ENCODE measurements at places on chromosomes 16 and 17.
A peak's percentile ranks its signal among the peaks of the same experiment; 100 is the strongest.

- DNase-seq = peak; percentile 81
Measured at GRCh38 chr17:8118769-8119580, 661 bp upstream of the ALOXE3 start.

- no peak for DNase-seq
Measured at GRCh38 chr17:41619036-41619926, 5.1 kb downstream of the KRT17 start.

- no peak for DNase-seq
Measured at GRCh38 chr17:3026856-3027751, 36.3 kb downstream of the OR1D5 start.

DNA sequence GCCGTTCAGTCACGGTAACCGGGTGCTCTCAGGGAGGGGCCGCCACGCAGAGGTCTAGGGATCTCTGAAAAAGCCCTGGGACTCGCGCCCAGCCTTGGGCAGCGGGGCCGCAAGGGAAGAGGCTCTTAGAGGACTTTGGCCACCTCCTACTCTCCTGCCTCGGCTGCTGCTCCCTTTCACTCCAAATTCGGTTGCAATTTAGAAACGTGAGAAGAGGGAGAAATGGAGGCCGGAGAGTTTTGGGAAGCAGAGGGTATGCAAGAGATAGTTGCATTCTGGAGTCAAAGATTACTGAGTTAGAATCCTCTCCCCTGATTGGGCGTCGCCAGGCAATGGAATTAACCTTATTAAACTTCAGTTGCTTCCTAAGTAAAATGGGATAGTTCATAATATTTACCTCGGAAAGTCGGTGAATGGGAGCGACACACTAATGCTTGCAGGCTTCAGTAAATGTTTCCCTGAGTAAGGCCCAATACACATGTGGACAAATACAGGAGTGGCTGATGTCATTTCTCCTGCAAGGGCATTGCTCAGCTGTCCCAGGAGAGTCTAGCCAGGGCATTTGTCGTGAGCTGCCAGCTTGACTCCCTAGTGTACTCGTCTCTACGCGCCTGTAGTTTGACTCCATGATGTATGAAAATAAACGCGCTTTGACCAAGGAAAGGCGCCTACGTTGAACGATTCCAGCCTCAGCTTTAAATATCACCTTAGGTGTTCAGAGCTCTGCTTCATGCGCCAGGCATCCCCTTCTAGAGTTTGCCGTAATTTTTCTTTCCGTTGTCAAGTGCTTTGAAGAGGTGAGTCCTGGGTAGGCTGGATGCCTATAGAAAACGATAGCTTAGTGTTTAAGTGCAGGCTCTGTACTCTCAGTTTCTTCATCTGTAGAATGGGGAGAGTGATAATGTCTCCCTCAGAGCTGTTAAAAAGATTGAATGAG, 667 bp downstream of the OGFOD1 start:
- no peak for DNase-seq

DNA sequence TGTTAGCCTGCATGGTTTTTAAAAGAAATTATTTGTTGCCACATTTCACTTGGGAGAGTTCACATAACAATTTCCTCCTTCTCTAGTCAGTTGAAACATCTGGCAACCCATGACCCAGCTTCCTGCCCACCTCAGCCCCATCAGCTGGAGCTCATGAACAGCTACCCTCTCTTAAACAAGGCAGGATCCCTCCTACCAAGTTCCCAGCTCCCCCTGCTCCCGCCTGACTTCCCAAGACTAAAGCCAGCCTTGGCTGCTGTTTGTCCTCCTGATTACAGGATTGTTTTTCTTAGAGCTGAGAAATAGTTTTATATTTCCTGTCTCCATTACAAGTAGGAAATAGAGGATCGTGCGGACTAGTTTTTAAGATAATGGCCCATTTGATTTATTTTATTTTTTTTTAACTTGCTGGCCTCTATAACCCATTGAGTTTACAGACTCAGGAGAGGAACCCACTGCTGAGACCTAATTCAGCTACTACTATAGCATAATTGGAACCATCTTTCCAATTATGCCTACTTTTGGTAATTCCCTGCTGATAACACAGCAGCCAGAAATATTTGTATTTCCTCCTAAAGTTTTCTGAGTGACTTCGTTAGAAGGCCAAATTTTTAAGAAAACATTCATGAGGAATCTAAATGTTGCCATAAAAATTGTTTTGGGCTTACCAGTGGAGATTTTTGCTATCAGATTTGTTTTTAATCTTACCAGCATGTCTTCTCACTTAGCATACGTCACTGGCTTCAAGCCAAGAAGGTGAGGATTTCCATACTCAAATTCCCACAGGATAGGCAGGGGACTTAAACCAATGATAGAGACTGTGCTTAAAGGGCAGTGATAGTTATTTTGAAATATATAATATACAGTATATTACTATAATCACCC, 90.0 kb downstream of the ELAC2 start:
- no peak for DNase-seq

DNA sequence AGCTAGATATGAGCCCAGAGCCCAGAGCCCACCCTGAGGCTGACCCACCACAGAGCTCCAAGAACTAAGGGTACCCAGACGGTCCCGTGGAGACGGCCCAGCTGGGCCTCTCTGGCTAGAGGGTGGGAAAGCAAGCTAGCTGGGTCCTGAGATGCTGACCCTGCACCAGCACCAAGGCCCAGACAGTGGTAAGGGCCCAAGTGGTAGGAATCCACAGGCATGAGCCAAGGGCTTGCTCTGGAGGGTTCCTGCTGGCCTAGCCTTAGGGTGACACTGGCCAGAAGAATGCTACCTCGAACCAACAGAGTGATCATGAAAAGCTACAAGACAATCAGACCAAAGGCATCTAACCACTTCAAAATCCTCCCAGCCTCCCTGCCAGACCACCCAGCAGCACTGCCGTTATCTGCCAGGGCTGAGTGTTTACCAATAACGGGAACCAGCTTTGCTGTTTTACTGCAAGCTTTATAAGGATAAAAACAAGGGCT, 13.2 kb downstream of the HIC1 start:
- no peak for DNase-seq

DNA sequence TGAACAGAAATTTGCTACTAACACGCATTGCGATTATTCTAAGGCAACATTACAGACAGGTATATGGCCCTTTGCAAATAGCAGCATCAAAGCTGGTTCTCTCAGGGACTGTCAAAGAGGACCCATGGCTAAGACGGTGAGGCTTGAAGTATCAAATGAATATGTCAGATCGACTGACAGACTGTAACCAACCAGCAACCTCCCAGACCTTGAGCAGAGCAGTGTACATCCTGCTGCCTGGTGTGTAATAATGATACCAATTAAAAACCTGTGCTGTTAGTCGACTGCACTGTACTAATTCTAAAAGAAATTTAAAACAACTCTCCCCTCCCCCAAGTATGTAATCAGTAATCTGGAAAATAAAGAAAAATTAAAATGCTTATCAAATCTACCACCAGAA, 35.9 kb upstream of the GHDC start:
- DNase-seq = no peak

- DNase-seq = no peak
Measured at GRCh38 chr17:5473906-5474305, 5.1 kb upstream of the DHX33 start.

- DNase-seq = no peak
Measured at GRCh38 chr16:55494994-55495421, 13.9 kb upstream of the LPCAT2 start.

DNA sequence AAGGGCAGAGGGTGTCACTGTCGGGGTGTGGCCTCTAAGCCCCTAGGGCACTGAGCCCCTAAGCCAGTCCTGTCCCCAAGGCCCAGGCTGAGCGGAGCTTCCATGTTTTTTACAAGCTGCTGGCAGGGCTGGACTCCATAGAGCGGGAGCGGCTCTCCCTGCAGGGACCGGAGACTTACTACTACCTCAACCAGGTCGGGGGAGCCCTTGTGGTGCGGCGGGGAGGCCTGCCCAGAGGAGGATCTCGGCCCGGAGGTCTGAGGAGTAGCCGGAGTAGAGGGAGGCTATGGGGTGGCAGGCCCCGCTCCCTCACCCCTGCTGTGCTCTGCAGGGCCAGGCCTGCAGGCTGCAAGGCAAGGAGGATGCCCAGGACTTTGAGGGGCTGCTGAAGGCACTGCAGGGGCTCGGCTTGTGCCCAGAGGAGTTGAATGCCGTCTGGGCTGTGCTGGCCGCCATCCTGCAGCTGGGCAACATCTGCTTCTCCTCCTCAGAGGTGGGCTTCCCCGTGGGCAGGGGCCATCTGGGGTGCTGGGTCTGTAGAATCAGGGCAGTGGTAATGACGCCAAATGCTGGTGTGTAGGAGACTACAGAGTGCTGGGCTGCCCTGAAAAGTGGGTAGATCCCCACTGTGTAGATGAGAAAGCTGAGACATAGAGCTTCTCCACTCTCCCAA, 4.9 kb downstream of the MYO15B start:
- no peak for DNase-seq

DNA sequence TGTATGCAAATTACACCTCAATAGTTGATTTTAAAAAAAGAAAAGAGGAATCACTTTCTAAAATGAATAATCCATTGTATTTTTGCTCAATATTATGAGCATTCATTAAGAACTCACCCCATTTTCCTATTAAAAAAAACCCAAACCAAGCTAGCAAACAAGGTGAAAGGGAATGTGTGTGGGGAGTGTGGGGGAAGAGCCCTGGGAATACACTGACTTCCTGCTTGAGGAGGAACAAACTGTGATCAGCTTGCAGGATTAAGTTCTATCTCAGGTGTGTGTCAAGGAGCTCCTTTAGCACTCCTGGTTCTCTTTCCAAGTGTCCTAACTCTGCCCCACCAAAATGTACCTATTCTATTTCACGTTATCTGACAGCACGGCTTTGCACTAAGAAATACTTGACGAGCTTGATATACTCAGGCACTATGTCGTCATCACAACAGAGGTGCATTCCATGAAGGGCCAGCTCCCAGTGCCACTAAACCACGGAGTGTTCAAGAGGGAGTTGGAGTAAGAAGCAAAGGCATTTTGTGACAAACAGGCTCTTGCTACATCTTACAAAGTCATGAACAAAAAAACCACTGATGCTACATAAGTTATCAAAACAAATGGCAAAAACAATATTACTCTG, 73.2 kb downstream of the MYH10 start:
- no peak for DNase-seq

GRCh38 chr17:68603656-68604055, 2.5 kb upstream of the FAM20A start:
- no peak for DNase-seq

- no peak for DNase-seq
Measured at GRCh38 chr17:1977583-1978395, 47.3 kb downstream of the RTN4RL1 start.

DNA sequence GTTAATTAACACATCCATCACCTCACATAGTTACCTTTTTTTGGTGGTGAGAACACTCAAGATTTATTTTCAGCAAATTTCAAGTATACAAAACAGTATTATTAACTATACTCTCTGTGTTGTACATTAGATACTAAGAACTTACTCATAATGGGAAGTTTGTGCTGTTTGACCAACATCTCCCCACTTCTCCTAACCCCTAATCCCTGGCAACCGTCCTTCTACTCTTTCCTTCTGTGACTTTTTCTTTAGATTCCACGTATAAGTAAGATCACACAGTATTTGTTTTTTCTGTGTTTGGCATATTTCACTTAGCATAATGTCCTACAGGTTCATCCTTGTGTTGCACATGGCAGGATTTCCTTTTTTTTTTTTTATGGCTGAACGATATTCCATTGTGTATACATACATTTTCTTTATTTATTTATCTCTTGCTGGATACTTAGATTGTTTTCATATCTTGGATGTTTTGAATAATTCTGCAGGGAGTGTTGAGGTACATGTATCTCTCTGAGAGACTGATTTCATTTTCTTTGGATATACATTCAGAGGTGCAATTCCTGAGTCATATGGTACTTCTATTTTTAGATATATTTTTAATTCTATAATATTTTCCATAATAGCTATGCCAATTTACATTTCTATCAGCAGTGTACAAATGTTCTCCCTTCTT, 19.0 kb downstream of the PPM1D start:
- DNase-seq = no peak

DNA sequence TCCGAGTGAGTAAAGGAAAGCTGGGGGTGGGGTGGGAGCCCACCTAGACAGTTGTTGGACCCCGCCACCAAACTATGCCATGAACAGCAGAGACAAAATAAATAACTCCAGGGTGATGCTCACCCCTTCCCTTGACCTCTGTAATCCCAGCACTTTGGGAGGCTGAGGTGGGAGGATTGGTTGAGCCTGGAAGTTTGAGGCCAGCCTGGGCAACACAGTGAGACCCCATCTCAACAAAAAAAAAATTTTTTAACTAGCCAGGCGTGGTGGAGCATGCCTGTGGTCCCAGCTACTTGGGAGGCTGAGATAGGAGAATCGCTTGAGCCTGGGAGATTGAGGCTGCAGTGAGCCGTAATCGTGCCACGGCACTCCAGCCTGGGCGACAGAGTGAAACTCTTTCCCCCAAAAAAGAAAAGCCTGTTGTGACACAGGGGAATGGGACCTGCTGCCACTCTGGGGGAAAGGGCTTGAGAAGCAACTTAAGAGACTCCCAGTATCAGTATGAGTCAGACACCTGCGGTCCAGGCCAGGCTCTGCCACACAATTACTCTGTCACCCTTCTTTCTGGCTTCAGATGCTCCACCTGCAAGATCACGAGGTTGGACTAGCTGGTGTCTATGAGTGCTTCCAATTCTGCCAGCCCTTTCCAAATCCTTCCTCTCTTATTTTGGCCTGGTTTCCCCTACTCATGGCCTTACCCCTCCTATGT, 5.0 kb downstream of the SGCA start:
- DNase-seq = no peak

DNA sequence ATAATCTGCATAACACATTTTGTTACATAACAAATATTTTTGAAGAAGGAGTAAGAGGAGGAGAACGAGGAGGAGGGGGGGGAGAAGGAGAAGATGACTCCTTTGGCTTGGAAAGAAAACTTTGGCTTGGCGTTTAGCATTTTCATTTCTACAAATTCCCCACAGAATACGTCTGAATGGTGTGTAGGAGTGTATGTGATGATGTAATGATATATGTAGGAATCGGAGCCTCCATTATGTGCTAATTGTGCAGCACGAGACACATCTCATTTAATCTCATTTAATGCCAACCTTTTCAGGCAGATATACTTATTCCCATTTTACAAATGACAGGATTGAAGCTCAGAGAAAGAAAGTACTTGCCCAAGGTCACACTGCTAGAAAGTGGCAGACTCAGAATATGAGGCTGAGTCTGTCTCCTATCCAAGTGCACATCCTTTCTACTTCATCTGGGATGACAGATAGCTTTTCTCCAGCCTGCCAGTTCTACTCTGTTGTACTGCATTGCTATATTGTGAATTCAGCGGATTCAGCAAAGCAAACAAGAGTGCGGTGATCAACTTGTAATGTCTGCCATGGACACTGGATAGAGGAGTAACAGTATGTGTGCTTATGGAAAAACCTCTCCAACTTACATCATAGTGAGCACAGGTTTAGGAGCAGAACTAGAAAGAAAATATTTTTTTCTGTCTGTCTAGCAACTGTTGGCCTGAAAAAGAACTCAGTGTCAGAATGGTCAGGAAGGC, 10.4 kb upstream of the SLC47A2 start:
- DNase-seq = no peak

All from hematopoietic multipotent progenitor cell treated with erythropoietin and hydrocortisone succinate and interleukin-3 and kit ligand, for 15 days (in vitro differentiated cells).